ENCODE measurements at places on chromosomes 5 and 9.

GRCh38 chr5:173201636-173202265 lies 33.3 kb downstream of the NKX2-5 start:
- no peak for DNase-seq

DNA sequence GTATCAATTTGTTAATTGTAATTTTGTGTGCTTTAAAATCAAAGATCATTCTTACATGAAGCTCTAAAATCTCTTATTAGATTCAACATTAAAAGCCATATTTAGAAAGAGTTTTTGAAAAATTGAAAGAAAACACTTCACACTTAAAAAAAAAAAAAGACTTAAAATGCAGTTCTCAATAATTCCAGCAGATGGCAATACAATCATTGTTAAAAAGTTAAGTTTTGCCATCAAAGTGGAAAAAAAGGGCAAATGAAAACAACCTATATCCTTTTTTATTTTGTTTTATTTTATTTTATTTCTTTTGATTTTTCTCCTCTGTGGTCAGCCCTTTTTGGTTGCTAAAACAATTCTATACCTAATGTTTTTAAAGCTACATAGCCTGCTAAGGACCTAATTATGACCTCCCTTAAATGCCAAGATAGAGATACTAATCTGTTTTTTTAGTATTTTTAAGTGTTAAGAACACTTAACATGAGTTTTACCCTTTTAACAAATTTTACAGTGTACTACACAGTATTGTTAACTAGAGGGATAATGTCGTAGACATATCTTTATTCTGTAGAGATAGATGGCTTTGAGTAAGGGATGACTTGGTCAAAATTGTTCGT lies 154.2 kb upstream of the DAB2 start:
- no peak for DNase-seq

DNA sequence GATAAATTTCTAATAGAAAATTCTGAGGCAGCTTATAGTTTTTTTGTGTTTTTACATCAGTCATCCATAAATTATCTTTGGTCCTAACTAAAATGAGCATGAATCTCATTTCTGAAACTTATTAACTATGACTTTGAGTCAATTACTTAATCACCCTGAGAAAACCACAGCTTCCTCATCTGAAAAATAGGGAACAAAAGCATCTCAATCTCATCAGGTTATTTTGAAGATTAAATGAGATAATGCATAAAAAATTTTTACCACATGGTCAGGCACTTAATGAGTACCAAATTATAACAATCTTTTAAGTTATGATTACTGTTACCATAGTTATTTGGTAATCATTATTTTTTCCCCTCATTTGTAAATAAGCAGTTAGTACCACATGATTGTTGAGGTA lies 279.1 kb downstream of the MAST4 start:
- DNase-seq = no peak

DNA sequence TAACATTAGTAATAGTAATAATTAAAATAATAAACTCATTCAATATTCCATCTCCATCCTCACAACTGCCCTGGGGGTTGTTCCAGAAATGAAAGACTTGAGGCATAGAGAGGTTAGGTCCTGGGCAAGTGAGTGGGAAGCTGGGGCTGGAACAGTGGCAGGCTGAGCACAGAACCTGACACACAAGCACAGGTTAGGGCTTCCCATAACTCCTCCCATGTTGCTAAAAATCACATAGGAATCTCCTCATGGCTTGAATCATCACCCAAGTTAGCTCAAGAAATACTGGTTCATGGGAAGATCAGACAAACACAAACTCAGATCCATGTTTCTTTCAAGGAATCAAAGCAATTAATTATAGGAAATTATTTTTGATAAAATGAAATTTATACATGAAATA lies 487.7 kb downstream of the SEMA5A start:
- DNase-seq = no peak

DNA sequence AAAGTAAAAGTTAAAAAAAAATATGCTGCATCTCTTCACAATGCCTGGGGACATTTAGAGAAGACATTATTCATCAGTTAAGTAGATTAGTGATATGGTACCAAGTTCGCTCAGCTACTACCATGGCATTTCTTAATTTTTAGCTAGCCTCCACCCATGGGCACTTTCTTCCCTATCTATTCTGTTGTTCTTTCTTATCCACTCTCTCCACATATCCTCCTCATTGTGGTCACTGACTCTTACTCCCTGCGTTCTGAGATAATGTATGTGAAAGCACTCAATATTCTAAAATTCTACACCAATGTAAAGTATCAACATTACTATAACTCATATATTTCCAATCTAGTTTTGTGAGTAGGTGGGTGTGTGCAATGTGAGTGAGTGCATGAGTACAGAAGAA lies 609.7 kb upstream of the DAB2 start:
- no peak for DNase-seq
